ENCODE measurements at places on chromosomes 4 and X.

DNA sequence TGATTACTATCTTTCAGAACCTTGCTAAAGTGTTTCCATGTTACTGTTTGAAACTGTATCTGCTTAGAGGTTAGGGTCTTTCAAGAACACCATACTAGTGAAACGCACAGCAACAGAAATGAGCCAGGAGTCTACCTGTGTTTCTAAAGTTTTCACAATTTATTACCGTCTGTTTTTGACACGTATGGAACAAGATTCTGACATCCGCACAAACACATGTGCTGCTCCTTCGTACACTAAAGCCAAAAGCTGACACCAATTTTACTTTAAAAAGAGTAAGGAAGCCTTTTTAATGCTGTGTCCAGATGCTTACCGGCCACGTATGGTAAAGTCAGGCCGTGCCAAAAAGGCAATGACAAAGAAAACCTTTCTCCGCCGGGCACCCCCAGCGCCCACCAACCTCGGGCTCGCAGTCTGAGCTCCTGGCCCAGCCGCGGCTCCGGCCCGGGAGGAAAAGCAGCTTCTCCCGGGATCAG is 532 bp downstream of the RPS4X start:
- no peak for DNase-seq

- no peak for DNase-seq
These were observed 10.3 kb downstream of the STAP1 start for GRCh38 chr4:67568820-67569219.

DNA sequence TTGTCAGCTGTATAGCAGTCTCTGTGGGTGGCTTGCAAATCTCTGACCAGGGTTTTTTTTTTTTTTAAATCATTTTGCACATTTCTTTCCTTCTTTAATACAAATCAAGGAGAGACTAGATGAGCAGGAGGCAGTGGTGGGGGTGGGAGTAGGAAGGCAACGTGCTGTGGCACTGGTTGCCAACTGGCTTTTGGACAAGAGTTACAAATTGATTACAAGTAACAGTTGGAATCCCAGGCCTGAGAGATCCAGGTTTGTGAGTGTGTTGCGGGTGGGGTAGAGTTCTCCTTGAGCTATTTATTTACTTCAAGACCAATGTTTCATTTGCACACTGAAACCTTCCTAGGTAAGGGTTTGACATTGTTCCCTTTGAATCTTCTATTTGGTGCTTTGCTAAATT is 325.3 kb downstream of the AFF2 start:
- no peak for DNase-seq

DNA sequence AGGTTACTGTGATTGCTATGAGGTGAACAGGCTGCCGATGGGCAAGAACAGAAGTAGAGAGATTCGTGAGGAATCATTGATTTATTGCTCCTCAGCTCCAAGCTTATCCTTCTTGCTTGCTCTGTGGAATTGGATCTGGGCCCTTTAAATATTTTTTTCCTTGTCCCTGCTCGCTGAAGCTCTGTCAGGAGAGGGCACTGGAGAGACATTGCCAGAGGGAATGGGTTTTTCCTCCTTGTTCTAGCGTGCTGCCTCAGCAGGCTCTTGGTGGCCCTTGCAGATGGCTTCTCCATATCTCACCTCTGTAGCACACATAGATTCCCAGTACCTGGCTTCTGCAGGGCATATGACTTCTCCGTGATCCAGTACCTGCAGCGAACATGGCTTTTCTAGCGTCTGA is 67.4 kb downstream of the CNGA2 start:
- no peak for DNase-seq

DNA sequence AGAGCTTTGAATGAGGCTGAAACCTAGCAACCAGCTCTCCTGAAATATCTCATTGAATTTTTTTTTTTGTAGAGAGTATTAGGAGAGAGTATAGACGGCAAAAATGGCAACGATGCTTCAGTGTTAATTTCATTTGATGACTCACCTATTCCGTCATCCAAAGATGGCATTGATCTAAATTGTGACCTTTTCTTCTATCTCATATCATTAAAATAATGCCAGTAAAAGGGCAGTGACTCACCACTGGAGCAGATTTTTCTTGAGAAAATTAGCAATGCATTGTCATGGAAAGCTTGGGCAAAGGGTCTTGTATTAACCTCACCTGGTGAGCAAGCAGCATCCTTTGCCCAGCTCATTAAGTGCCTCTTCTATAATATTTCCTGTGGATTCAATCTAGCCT is 19.6 kb downstream of the VMA21 start:
- DNase-seq: no peak

- no peak for DNase-seq
These were observed 24.1 kb downstream of the TMPRSS11A start for GRCh38 chr4:67939195-67939594.

DNA sequence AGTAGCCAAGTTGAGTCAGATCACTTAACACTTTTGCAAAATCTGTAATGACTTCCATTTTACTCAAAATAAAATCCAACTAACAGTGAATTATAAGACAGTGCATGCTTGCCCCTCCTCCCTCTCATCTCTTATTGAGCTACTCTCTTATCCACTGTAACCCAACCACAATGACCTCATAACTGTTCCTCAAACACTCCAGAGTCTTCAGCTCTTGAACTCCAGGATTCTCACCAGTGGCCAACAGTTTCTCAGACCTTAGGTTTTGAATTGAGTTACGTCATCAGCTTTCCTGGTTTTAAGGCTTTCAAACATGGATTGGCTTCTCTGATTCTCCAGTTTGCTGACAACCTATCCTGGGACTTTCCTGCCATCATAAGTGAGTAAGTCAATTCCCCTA is 938.3 kb downstream of the RAB28 start:
- DNase-seq: no peak

- DNase-seq: no peak
These were observed 82.5 kb downstream of the HPRT1 start for GRCh38 chrX:134542485-134542884.

DNA sequence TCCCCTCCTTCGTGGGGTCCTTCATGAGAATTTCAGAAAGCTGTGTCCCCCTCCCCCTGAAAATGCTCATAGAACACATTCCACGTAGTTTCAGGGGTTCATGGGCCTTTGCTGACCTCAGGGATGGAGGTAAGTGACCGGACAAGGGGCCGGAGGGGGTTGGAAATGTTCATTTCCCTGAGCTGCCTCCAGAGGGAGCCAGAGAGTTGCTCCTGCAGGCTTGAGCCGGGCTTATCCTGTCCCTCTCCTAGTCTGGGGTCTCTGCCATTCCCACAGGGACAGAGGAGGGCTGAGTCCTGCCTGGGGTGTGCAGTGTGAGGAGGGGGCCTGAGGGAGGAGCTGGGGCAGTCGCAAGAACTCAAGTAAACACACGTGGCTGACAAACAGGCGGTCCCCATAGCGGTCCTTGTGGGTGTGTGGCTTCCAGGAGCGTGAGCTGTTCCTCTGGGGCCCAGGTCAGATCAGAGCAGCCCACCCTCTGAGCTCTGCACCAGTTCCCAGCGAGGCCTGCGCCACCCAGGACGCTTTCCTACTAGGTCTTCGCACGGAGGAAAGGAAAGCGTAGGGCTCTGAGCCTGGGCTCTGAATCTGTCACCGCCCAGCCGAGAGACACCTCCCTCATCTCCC is 62.5 kb downstream of the WFS1 start:
- peak; percentile 82 for DNase-seq

- no peak for DNase-seq
These were observed 35.4 kb upstream of the PPA2 start for GRCh38 chr4:105509291-105509690.

DNA sequence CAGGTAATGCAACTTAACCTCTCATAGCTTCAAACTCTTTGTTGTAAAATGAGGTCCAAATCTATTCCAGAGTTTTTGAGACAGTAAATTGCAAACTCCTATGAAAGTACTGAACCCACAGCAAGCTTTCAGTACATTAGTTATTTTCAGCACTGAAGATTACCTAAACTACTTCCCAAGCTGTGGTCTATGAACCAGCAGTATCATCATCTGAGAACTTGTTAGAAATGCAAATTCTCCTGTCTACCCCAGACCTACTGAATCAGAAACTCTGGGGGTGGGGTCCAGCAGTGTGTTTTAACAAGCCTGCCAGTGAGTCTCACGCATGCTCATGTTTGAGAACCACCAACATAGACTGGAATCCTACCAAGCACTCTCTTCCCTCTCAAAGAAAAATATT is 5.7 kb upstream of the CASP6 start:
- no peak for DNase-seq

- DNase-seq: no peak
These were observed 573.8 kb upstream of the NDST4 start for GRCh38 chr4:115687052-115687755.

DNA sequence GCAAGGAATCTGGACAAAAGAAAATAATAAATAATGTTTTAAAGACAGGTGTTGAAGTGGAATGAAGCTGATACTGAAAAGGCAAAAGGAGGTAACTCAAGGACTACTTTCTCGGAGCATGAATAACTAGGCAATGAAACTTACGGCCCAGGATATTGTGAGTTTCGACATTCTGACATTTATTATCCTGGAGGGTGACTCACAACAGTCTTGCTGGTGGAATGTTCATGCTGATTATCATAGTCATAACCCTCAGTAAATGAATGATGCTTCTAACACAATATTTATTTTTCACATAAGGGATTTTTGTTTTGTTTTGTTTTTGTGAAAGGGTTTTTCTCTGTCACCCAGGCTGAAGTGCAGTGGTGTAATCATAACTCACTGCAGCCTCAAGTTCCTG is 147.0 kb upstream of the HPGD start:
- DNase-seq: no peak

DNA sequence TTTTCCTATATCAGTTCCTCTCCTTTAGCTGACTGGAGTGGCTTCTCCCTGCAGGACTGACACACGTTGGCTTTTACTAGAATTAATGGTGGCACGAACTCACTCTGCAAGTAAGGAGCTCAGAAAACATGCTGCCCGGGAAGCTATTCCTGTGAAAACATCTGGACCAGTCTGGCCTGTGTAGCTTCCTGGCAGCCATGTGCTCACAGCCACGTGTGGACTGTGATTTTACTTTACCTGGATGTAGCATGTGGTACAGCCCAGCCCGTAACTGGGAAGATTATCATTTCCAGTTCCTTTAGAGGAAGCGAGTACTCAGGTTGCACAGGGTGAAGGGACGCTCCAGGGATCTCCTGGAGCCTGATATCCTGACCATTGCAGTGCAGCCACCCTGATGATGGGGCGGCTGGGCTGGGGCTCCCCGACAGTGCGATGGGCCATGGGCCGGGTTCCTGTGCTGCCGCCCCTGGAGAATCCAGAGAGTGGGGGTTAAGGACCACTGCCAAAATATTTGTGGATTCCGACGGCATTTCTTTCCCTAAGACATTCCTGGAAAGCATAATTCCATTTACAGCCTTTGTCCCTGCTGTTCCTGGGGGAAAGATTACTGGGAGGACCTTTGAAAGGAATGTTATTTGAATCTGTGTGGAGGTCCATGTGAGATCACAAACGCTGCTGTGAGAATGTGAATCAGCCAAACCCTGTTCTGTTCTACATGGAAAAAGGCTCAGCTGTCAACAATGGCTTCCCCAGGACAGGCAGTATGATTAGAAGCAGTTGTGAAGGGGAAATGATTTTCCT is 35.0 kb downstream of the PROM1 start:
- no peak for DNase-seq

- DNase-seq: no peak
These were observed 3.4 kb upstream of the SRPK3 start for GRCh38 chrX:153777261-153778090.

DNA sequence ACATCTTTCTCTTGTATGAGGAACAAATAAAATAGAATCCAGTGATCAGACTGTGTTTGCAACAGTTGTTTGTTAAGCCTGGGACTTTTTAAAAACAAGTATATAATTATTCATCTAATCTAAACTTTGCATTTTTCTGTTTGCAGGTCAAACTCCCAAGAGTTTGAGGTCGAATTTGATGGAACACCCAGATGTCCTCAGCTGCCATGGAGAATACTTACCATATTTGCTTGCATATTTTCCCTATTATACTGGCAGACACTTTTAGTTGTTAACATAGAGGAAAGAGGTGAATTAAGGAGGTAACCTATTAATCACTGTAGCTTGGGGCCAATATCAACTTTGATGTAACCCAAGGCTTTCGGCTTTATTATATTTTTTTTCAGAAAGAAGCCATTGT is 401.5 kb upstream of the DIPK2B start:
- DNase-seq: no peak

- peak; percentile 9 for DNase-seq
These were observed 11.2 kb downstream of the SLC25A6 start for GRCh38 chrX:1380672-1381233.

GRCh38 chr4:107734120-107734519 is 14.1 kb upstream of the PAPSS1 start:
- DNase-seq: peak; percentile 38

Measured in WTC11 (cell line).